ENCODE measurements at places on chromosomes 3 and 15.

GRCh38 chr15:31024979-31025378 lies 33.6 kb upstream of the MTMR10 start:
- DNase-seq, result no peak

- peak; percentile 75 for DNase-seq
Measured at GRCh38 chr3:122929188-122930062, 98.1 kb downstream of the SEMA5B start.

DNA sequence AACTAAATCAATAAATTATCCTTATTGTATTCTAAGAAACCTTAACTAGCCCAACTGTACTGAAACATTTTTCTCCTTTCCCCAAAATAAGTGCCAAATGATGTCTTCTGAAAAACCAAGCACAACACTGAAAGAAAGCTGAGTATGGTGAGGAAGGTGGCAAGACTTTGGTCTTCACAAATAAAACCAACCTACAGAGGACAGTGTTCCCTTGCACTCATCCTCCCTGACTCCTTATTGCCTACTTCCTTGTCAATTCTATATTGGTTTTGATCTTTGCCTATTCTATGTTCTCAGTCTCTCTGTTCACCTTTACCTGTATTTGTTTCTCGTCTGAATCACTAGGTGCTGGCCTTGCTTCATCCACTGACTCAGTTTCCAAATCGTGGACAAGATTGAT lies 490.1 kb upstream of the ZNF385D start:
- no peak for DNase-seq

- no peak for DNase-seq
Measured at GRCh38 chr15:95347837-95348236, 982.7 kb upstream of the NR2F2 start.

GRCh38 chr15:29677871-29678461 lies 144.3 kb downstream of the TJP1 start:
- DNase-seq, result no peak

- DNase-seq, result peak; percentile 60
Measured at GRCh38 chr3:18098960-18099587, 326.1 kb downstream of the SATB1 start.

- DNase-seq, result no peak
Measured at GRCh38 chr3:87361956-87362355, 85.6 kb upstream of the POU1F1 start.

- DNase-seq, result no peak
Measured at GRCh38 chr3:118846176-118846575, 188.5 kb downstream of the IGSF11 start.

DNA sequence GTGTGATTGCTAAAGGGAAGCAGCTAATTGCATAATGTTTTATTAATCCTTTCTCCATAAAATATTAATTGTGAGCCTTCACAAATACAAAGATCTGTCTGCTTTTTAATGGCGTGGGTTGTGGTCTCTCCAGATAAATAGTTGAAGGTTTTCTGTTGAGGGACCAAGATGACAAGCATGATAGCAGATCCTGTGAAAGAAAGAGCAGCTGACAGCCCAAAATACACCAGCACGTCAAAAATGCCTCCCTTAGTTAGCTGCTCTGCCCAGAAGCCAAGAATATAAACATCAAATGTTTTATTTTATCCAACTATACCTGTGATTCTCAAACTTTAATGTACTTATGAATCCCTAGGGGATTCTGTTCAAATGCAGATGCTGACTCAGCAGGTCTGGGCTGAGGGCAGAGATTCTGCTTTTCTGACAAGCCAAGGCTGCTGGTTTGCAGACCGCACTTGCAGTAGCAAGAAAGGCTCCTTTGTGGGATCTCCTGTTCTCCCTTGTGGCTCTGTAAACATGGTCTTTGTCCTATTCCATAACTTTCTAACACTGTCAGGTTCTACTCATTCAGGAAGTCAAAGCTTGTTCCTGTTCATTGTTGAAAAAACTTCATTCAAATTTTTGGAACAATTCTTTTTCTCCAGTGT lies 119.1 kb upstream of the SLC25A36 start:
- DNase-seq, result no peak

- DNase-seq, result no peak
Measured at GRCh38 chr3:126837773-126838172, 133.7 kb downstream of the CHCHD6 start.

DNA sequence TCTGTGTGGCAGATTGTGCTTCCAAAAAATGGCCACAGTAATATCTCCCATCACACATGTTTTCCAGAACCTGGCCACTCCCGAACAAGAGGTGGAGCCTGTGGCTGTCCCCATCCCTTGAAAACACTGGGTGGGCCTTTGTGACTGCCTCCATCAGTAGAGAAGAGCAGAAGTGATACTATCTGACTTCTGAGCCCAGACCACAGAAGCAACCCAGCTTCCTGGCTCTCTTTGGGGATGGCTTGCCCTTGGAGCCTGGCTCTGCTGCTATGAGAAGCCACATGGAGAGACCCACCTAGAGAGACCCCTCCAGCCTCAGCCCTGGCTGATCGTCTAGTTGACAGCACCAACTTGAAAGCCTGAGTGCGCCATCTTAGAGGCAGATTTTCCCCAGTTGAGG lies 39.8 kb upstream of the CMTM8 start:
- DNase-seq, result no peak

- no peak for DNase-seq
Measured at GRCh38 chr15:74785194-74786032, 3.5 kb downstream of the CSK start.

DNA sequence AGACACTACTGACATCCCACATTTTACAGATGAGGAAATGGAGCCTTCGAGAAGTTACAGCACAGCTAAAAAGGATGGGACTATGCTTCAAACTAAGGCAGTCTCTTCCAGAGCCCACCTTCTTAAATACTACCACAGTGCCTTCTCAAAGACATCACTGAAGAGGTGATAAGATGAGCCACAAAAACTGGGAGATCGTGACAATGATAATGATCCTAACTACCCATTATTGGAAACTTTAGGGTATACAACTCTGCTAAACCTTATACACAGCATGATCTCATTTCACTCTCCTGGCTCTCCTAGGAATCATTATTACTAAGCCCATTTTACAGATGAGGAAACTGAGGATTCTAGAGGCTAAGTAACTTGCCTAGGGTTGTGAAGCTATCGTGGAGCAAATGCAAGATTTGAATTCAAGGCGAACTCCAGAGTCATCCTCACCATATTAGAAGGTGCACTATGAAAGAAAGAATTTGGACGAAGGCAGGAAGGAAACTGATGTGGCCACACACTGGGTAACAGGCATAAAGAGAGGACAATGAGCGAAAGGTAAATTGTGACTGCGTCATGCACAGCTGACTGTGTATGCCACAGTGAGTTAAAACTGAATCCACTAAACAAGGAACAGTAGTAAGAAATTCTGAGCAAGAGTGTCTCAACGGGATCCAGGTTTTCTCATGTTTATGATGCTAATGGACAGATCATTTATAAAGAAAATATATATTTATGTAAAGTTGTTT lies 55.4 kb downstream of the SUCLG2 start:
- no peak for DNase-seq

- DNase-seq, result no peak
Measured at GRCh38 chr15:50024281-50024680, 94.8 kb downstream of the ATP8B4 start.

GRCh38 chr3:148184798-148185197 lies 512.9 kb upstream of the AGTR1 start:
- DNase-seq, result no peak

DNA sequence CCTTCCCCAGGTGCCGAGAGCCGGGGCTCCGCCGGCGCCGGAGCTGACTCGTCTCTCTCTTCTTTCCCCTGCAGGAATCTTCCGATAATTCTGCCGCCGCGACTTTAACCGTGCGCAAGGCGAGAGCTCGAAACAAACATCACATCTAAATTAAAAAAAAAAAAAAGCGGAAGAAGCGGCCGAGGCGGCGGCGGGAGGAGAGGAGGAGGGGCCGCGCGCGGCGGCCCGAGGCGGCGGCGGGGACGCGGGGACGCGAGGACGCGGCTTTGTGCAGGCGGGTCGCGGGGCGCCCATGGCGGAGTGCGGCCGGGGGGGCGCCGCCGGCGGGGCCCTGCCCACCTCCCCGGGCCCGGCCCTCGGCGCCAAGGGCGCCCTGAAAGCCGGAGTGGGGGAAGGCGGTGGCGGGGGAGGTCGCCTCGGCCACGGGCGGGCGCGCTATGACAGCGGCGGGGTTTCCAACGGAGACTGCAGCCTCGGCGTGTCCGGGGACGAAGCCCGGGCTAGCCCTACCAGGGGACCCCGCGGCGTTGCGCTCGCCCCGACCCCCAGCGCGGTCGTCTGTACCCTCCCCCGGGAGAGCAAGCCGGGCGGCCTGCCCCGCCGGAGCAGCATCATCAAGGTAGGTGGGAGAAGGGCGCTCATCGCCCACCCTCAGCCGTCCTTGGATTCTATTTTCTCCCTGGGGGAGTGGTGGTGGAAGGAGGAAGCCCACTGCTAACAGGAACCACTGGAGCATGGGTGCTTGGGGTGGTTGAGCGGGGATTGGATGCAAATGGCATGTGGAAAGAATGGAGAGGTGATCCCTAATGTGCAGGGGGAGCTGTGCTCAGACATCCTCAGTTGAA lies at the start of gene PLCL2:
TSS of gene PLCL2 (plus strand) at position 208 of the 845 bp plus-strand sequence. CDS start at position 293, 85 bp downstream.
- peak; percentile 87 for DNase-seq

- no peak for DNase-seq
Measured at GRCh38 chr3:30657914-30658313, 51.5 kb downstream of the TGFBR2 start.

DNA sequence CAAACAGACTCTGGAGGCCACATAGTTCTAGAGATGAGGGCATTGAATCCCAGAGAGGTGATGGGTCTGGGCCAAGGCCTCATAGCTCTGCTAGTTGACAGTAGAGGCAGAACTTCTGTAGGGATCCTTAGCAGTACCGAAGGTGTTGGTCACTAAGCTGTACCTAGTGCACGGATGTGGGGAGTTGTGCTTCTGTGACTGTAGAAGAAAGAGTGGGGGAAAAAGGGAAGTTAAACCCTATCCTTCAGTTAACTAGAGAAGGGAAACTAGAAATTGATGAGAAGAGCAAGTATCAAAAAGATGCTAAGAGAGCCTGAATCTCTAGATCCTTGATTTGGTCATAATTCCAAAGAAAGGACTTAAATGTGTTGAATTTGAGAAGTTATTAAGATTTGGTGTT lies 186.7 kb downstream of the NFKBIZ start:
- DNase-seq, result peak; percentile 38

DNA sequence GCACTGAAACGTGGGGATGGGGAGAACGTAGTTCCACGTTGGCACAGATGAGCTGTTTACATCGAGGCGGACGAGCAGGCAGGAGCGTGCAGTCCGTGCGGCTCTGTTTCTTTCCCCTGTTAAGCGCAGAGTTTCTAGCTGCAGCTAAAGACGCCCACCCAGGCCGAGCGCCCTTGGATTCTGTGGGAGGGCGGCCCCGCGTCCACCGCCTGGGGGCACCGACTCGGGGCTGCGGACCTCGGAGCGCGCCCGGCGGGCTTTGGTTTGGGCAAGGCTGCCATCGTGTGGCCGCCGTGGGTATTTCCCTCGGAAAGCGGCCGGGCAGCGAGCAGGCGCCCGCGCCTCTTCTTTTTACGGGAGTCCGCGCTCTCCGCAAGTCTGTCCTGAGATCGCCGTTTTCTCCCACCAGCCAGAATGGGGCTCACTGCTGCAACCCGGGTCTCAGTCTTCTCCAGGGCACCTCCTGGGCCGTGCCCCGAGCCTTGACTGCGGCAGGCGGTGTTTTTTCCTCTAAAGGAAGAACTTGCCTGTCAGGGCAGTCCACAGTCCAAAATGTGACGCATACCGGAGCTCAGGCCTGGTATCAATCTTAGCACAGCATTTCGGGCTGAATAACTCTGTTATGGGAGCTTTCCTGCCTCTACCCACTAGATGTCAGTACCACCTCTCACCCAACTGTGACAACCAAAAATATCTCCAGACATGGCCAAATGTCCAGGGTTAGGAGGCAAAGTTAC lies 219.9 kb upstream of the IGF1R start:
- peak; percentile 68 for DNase-seq

- DNase-seq, result no peak
Measured at GRCh38 chr3:196008387-196008786, 73.5 kb downstream of the TFRC start.

GRCh38 chr3:136380530-136380929 lies 130.4 kb downstream of the PCCB start:
- DNase-seq, result no peak

GRCh38 chr3:127151251-127151564 lies 41.7 kb upstream of the PRR23E start:
- DNase-seq, result no peak

- DNase-seq, result no peak
Measured at GRCh38 chr3:158264894-158265293, 155.0 kb downstream of the RSRC1 start.

DNA sequence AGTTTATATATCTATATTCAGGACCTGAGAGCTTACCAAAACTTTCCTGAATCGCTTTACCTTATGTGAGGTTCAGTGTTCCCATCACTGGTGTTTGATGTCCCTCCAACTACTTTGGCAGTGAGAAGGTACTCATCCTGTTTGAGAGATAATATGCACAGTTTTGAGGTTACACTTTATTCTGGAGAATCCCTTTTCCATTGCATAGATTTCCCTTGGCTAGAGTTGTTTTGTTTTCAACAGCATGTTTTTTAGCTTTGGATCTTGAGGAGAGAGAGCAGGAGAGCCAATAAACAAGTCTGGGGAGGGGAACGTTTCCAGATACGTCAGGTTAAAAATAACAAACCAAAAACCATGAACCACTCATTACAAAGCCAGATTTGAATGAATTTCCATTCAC lies 33.6 kb downstream of the CD200 start:
- no peak for DNase-seq

DNA sequence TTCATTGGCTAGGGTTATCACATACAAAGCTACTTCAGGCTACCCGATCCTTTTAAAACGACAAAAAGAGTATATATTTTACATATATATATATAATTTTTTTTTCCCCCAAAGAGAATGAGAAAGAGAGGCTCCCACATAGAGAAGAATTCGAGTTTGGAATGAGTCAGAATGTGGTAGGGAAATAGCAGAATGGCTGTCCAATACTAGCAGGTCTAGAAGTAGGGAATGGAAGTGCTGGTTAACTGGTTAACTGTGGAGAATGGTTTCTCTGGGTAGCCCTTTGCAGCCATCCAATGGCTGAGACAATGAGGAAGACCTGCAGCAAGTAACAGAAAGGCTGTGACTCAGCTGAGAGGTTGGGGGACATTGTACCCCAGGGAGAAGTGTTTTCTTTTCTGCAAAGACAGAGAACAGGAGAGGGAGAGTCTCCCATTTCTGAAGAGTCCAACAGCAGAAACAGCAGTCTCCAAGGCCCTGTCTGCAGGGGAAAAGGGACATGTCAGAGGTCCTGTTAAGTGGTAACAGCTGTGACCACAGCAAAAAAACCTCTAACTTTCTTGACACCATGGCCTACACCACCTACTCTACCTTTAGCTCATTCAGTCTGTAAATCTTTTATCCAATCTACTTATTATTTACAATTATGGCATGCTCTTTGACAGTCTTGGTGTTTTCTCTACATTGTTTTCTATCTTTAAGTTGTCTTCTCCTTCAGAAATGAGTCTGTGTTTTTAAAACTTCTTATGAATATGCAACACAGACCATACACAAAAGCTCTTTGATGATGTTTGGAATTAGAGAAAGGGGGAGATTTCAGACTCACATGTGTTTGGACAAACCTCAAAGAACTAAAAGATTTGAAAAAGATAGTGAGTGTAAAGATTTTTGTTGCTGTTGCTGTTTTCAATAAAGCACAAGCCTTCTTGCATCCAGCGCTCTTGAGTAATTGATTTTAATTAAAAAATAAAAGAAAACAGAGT lies 116.1 kb upstream of the SLC7A14 start:
- no peak for DNase-seq

All from suppressor macrophage treated with lipopolysaccharide for 1 hour (primary cell).